ENCODE measurements at places on chromosomes 6 and 20.

DNA sequence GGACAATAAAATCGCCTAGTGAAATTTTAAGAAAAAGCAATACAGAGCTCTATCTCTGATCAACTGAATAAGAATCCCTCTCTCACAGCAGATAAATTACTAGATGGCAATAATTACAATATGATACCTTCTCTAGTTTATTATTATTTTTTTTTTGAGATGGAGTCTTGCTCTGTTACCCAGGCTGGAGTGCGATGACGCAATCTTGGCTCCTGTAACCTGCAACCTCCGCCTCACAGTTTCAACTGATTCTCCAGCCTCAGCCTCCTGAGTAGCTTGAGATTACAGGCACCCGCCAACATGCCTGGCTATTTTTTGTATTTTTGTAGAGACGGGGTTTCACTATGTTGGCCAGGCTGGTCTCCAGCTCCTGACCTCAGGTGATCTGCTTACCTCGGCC, 129.3 kb upstream of the PTCHD4 start:
- DNase-seq: no peak

DNA sequence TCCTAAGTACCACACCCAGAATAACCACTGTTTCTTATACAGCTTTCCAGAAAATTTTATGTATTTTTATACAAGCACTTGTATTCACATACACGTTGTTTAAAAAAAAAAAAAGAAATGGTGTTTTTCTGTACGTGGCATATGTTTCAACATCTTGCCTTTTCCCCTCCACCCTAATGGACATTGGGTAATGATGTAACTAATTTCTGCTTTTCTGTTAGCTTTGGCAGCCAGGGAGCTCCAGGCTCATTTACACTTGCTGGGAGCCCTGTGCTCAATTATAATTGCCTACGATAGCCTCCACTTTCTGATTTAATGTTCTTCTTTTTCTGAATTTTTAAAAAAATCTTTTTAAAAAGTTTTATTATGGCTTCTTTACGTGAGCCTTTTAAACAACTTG, 352.4 kb downstream of the UTRN start:
- no peak for DNase-seq

DNA sequence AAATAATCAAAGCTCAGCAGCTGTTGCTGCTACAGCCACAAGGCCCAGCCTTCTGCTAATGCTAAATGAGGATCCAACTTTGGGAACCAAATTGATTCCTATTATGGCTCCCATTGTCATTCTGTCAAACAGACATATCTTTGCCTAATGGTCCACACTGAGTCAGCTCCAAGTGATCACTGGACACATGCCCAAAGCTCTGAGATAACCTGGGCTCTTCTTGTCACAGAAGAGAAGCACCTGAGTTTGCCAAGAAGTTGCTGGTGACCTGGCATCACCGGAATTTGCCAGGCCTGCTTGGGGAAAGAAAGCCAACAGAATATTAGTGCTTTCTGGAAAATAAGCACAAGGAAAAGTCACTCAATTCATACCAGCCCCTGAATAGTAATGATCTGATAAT, 5.8 kb downstream of the TNFRSF21 start:
- no peak for DNase-seq

GRCh38 chr6:159557031-159557430, 136.0 kb downstream of the SOD2 start:
- DNase-seq: no peak

DNA sequence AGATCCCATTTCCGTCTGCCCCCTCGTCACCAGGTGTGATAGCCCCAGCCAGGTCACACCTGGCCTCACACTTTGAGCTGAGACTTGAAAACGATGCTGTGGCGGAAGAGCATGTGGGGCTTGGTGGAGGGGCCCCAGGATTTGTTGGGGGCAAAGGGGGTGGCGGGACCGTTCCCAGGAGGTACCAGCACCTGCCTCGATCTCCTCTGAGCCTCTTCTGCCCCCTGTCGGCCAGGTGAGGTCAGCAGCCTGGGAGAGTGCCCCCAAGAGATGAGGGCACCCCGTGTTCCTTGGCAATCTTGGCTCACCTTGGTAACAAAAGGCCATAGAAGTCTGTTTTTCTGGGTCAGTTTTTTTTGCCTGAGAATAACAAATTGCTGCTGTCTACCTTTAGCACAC, 25.4 kb downstream of the SPATA2 start:
- no peak for DNase-seq

DNA sequence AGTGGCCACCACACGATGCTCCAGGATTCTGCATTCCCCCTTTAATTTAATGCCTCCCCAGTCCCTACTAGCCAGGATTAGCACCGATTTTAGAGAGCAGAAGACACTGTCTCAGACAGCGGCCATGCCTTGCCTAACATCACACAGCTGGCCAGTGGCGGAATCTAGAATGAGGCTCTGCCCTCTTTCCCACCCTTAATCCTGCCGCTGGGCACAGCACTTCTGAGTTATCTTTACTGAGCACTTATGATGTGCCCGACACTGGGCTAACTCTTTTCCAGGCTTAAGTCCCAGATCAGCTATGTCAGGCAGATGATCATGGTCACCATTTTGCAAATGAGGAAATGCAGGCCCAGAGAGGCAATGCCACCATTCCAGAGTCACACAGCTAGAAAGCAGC, 5.6 kb upstream of the BPIFA2 start:
- DNase-seq: no peak

DNA sequence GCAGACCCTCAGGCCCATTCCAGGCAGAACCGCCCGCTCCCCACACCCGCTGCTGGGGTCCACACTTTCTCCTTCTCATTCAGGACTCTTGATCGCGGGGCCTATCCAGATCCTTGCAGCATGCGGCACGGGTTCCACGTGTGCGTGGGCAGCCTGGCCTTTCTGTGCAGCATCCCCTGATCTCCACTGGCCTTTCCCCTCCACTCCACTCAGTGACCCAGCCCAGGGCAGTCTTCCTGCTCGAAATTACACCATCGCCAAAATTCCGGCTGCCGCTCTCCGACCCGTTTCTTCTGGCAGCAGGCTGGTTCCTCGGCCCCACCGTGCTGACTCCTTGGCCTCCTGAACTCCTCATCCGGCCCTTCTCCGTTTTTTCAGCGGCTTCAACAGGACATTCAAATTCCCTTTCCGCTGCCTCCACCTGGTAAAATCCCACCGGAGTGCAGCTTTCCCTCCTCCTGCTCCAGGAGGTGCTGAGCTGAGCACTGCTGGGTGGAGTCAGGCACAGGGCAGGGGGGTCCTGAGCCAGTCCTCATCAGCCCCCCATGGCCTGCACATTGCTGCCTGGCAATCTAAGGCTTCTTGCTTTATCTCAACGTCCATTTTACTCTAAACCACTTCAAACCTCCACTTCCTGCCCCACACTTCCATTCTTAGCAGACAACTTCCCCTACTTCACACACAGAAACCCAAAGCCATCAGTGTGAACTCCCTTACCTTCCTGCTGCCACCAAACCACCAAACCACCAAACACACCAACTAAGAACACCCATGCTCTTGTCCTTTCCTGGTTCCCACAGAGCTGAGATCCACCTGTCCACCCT, 9.0 kb downstream of the SFT2D1 start:
- no peak for DNase-seq

DNA sequence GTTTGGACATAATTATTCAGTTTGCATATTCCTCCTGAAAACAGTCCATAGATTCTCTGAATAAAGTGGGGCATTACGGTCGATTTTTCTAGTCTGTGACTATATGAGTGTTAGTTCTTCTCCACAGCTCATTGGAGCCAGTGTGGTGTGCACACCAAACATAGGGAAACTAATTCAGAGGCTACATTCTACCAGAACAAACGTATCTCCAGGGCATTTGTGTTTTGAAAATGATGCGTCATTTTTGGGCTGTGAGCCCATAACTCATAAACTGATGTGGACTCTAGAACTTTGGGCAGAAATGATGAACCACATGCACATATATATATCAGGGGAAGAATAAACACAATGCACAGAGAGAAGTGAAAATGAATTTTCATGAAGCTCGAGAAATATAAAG, 41.8 kb downstream of the C6orf58 start:
- no peak for DNase-seq
